SJCRH30 (cell line): ENCODE measurements at places on chromosomes 7 and 10. TPM values are rescaled to one million over a fixed set of nuclear protein-coding genes. Genes with fewer than 3 reads are reported as not detected.
A peak's percentile ranks its signal among the peaks of the same experiment; 100 is the strongest.

- no peaks in the 10 kb centered on the region for H3K27me3 ChIP-seq
- H3K27ac ChIP-seq = no peak overlapping the region
- no peaks in the 10 kb centered on the region for H3K36me3 ChIP-seq
- DNase-seq = no peak
- no peaks in the 10 kb centered on the region for H3K4me1 ChIP-seq
Observed at GRCh38 chr10:110474017-110474416, 23.7 kb upstream of the DUSP5 start.

GRCh38 chr10:21022821-21023220 is 125.7 kb upstream of the NEBL start:
- H3K36me3 ChIP-seq = no peaks in the 10 kb centered on the region
- no peak overlapping the region for H3K27ac ChIP-seq
- no peaks in the 10 kb centered on the region for H3K27me3 ChIP-seq
- DNase-seq = no peak
- H3K4me1 ChIP-seq = no peaks in the 10 kb centered on the region

DNA sequence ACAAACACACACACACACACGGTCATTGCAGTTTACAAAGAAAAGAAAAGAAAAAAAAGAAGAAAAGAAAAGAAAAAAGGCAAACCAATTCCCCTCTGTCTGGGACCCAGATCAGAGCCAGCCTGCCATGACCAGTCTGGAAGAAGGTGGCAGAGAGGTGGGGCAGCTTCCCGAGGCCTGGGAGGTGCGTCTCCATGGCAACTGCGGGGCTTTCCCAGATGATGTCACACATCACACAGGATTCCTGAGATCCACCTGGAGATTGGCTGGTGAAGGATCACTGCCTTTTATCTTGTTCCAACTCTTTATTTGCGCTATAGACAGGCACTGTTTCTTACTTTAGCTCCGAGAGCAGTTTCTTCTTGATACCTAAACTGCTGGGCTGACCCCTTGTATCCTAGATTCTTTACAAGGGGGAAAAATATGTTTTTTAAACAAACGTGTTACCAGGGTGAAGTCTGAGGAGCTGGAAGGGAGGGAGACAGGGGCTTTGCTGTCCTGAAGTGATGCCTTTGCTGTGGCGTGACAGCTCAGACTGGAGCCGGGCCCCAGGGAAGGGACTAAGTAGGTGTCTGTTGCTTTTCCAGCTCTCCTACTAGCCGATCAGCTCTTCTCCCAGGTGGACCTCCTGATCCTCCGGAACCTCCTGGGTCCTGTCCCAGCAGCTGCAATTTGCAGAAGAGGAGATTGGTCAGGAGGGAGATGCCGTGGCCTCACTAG is 298.5 kb downstream of the KLF6 start:
- no peak overlapping the region for H3K4me3 ChIP-seq
- H3K27me3 ChIP-seq = no peaks in the 10 kb centered on the region
- DNase-seq = no peak

GRCh38 chr10:131806146-131806545 is 94.7 kb upstream of the PPP2R2D start:
- no peak overlapping the region for H3K4me3 ChIP-seq
- H3K4me1 ChIP-seq = no peaks in the 10 kb centered on the region
- H3K27ac ChIP-seq = no peak overlapping the region
- no peak for DNase-seq
- no peaks in the 10 kb centered on the region for H3K27me3 ChIP-seq
- no peaks in the 10 kb centered on the region for H3K36me3 ChIP-seq

DNA sequence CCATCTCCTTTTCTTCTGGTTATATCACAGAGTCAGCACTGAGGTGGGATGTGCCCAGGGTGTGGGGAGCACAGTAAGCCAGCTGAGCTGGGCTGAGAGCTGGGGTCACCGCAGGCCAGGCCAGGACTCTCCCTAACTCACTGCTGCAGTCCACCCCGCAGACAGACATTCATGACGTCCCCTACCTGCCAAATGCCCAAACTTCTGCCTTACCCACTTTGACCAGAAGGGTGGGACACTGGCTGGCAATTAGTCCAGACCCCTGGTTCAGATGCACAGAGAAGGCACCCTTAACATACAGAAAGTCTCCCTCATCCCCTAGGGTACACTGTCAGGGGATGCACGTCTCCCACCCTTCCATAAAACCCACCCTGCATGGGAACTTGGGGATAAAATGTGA is 2.1 kb downstream of the DRGX start:
- H3K27ac ChIP-seq = no peak overlapping the region
- DNase-seq = peak; percentile 52
- no peaks in the 10 kb centered on the region for H3K4me1 ChIP-seq
- no peaks in the 10 kb centered on the region for H3K27me3 ChIP-seq
- H3K4me3 ChIP-seq = no peak overlapping the region

DNA sequence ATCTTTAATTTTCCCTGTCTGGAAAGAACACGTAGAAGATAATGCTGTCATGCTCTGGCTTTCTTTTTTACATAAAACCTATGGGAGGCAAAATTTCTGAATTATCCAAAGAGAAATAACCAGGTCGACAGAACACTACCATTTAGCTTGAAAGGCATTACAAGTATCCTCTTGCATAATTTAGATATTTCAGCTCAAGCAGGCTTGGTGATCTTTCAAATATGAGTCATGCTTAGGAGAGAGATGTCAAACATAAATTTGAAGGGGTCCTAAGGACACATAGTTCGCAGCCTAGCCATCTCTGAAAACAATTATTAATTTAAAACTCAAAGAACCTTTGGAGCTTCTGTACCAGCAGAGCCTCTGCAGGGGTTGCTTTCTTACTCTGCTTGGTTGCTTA is 100.9 kb downstream of the FAS start:
- no peaks in the 10 kb centered on the region for H3K27me3 ChIP-seq
- no peak overlapping the region for H3K27ac ChIP-seq
- no peaks in the 10 kb centered on the region for H3K36me3 ChIP-seq
- H3K4me1 ChIP-seq = peaks cover 6% of the 10 kb centered on the region
- H3K4me3 ChIP-seq = no peak overlapping the region

Gene DYNC1I1
- total RNA-seq = 7.9 and 11.9 TPM in 2 replicates

Gene DENND2A
- total RNA-seq = 9.2 and 10.7 TPM in 2 replicates

Gene PTF1A
- total RNA-seq = not detected in 2 replicates

Gene CCDC3
- 106 and 112 TPM in 2 replicates for total RNA-seq

Gene SUN3
- total RNA-seq = not detected in 2 replicates
